Stimulated activated naive CD4-positive, alpha-beta T cell (primary cell): ENCODE measurements at places on chromosomes 7 and 10.
A peak's percentile ranks its signal among the peaks of the same experiment; 100 is the strongest.

GRCh38 chr10:60942134-60942787 is 1.7 kb downstream of the RHOBTB1 start:
- DNase-seq = no peak

DNA sequence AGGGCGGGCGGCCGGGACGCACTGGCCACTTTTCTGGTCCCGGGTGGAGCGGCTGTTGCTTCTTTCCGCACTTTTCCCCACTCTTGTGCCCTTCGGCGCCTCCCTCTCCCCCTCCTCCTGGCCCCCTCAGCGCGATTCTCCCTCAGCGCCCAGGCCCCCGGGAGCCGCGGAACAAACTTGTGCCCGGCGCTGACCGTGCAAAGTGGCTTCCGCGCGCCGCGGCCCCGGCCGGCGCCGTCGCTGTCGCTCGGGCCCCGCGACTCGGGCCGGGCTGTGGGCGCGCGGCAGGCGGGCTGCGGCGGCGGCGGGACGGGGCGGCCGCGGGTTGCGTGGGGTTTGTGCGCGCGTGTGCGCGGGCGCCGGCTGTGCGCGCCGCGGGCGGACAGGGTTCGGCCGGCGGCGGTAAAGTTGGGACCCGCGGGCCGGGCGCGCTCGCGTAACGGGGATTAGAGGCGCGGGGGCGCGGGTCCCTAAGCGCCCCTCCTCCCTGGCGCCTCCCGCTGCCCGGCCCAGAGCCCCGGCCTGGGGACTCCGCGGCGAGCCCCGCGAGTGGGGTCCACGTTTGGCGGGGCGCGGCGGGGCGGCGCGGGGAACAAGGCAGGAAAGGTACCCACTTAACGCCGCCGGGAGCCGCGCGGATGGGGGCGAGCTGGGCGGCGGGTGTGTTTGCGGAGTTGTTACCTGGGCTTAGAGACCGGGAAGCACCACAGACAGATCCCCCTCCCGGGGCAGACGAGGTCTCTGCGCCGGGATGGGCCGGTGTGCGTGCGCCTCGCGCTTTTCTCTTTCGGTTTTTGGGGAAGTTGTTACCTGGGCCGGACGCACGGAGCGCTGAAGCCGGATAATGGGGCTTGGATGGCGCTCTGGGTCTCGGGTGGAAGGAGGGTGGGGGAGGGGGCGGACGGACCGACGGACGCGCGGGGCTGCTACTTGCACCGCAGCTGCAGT is 860 bp downstream of the ZEB1 start:
- DNase-seq = peak; percentile 30

DNA sequence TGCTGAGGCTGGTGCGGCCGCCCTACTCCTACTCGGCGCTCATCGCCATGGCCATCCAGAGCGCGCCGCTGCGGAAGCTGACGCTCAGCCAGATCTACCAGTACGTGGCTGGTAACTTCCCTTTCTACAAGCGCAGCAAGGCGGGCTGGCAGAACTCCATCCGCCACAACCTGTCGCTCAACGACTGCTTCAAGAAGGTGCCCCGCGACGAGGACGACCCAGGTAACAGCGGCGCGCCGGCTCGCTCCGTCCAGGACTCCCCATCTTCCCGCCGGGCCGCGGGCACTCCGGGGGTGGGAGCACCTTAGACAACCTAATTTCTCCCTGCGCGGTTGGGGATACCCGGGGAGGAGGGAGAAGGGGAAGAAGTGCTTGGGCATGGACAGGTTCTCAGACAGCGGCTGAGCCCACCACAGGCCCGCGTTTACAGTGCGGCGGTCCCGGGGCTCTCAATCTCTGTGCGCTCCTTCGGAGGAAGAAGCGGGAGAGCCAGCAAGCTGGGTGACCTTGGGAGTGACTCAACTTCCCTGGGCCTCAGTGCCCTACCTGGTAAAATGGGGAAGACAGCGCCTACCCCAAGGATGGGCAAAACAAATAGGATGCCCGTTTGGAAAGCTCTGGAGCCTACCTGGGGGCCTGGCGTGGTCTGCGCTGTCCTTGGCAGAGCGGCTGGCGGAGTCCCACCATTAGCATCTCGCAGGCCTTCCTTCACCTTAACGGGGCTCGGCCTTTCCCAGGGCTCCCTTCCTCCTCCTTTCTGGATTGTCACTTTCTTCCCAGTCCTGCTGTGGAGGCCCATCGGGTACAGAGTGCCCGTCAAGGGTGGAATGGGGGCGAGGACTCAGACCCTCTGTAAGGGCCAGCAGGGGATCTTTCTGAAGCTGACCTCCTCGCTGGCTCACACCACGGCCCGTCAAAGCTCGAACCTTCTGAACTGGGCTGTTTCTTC is 852 bp downstream of the FOXI2 start:
- DNase-seq = no peak

DNA sequence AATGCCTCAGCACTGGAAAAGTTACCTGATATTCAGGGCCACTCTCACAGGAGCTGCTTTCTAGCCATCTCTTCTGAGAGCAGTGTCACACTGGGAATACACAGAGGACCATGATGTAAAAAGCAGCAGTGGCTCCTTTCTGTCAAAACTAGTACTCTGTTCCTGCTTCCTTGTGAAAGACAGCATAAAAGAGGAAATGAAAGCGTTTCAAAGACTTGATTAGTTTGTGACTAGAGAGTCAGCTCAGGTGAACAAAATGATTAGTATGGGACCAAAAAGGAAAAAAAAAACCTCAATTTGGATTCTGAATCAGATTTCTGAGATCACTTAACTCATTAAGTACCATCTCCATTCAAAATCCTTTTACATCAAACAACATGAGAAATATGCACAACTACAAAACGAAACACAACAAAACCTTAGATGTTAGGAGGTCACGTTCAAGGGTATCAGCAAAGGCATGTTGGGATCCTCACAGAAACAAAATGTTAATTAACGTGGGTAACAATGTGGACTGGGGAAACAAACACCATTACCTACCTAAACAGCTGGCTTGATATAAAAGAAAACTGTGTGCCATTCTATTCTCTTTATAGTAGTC is 103.7 kb downstream of the MACC1 start:
- no peak for DNase-seq

DNA sequence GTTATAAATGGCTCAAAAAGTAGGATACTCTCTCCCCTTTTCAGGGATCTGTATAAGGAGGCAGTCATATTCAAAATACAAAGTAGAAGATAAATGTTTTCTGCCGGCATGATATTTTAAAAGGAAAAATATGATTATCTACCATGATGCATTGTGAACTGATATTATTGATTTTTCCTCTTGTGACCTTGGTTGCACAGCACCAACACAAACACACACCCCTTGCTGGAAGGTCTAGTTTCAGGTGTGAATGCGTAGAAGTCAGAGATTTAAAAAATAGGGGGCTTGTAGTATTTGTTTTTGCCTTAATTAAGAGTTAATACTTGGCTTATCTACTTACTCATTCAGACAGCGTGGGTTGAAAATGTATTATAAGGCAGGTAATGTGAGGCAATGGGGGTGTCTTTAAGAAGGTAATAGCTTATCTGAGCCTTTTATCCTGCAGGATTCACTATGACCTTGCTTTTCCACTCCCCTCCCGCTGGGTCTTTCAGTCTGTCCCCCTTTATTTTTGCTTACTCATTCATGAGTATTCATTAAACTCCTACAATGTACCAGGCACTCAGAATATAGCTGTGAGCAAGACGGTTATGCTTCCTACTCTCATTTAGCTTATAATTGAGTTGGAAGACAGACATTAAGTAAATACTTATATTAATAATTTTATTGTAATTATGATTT is 390.6 kb downstream of the SDK1 start:
- DNase-seq = no peak

DNA sequence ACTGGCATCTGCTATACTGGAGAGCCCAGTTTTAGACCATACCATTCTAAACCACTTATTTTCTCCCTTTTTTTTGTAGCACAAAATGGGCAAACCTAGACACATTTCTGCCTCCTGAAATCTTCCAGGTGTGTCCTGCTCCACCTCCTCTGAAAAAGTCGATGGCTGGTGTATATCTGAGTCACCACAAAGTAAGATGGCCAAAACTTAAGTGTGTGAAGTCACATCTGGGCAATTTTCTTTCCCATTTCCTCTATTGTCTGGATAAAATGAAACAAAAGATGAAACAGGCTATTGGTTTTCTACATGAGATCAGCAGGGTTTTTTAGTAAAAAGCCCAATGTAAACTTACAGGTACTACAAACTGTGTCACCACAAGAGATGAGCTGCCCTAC is 65.5 kb downstream of the OSBPL3 start:
- no peak for DNase-seq

- no peak for DNase-seq
These were observed 41.7 kb downstream of the SP8 start for GRCh38 chr7:20744954-20745446.

- no peak for DNase-seq
These were observed 77.9 kb downstream of the TMEM178B start for GRCh38 chr7:141151746-141152145.

GRCh38 chr7:148535217-148535616 is 55.3 kb upstream of the C7orf33 start:
- no peak for DNase-seq

- DNase-seq = no peak
These were observed 331.8 kb downstream of the C7orf25 start for GRCh38 chr7:42580061-42580460.

GRCh38 chr10:24440817-24441797 is 232.2 kb downstream of the KIAA1217 start:
- no peak for DNase-seq

- DNase-seq = no peak
These were observed 172.0 kb upstream of the TNRC18 start for GRCh38 chr7:5595545-5596045.

- no peak for DNase-seq
These were observed 52.6 kb downstream of the MACC1 start for GRCh38 chr7:20164425-20165145.

DNA sequence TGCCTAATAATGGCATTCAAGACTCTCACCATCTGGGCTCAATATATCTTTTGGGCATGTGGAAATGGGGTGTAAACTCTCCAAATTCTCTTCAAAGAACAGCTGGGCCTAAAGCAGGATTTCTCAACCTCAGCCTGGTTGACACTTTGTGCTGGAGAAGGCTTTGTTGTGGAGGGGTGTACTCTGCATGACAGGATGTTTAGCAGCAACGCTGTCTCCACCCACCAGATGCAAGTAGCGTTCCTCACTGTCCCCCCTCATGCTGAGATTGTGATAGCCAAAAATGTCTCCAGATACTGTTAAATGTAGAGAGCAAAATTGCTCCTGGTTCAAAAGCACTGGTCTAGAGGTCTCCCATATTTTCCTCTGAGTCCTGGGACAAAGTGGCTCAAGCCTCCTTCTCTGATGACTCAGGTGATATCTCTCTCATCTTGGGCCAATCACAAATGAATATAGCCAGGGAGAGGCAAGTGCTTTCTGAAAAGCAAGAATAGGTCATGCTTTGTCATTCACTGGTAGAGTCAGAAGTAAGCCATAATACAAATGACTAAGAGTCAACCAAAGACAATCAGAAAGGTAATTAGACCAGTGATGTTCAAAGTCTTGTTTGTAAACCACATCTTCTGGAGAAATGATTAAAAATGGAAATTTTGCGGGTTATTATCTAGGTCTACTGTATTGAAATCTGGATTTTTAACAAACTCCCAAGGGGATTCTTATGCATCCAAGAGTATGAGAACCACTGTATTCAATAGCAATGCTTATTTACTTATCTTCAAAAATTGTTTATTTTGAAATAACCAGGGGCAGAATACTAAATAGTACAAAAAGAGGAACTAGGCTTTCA is 330.8 kb downstream of the PTEN start:
- peak; percentile 79 for DNase-seq

GRCh38 chr7:36272567-36273269 is 116.9 kb upstream of the ANLN start:
- DNase-seq = no peak

GRCh38 chr7:106552645-106553445 is 108.1 kb downstream of the CCDC71L start:
- no peak for DNase-seq

DNA sequence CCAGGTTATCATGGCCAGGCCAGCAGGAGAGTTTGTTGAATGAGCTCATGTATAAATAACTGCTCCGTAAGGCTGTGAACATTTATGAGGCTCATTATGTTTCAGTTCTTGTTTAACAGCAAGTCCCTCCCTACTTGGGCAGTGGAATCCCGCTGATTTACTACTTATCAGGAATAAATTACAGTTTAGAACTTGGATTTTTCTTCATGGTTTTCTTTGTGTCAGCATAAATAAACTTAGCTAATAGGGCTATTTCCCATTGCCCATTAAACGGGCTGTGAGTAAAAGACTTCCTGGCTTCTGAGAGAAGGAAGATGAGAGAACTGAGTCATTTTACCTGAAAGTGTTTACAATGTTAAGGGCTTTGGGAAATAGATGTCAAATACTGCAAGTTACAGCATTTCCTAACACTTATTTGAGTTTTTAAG is 701.6 kb upstream of the ANKRD30A start:
- no peak for DNase-seq

GRCh38 chr7:45721686-45722598 is 147.8 kb downstream of the ADCY1 start:
- DNase-seq = no peak

DNA sequence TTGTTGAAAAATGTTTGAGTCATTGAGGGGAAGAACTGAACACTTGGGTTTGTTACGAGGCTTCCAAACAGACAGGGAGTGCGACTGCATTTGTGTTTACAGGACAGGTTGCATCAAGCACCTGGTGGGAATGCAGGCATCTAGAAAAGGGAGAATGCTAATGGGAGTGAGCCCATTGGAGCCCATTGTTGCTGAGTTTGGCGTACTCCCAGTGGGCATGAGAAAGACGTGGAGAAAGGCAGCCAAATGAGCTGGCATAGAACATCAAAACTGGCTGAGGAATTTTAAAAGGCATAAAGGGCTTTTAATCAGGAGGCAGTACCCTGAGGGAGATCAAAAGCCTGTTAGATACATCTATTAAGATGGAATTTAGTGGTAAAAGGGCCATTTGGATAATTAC is 171.6 kb upstream of the NPSR1 start:
- no peak for DNase-seq

DNA sequence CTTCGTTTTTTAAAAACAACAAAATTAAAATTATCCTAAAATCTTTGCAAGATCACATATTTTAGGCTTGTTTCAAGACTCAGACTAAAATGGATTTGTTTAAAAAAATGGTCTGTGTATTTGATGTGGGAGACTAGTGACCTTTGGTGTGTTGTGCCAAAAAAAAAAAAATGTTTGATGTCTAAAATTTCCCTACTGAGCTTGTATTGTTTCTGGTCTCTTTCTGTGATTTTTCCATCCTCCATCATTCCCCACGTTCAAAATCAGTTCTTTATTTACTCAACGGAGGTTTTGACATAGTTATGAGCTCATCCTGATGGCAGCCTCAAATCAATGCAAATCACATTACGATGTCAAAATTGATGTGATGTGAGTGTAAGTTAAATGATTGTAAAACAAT is 326.2 kb downstream of the RNLS start:
- DNase-seq = no peak

- no peak for DNase-seq
These were observed 33.6 kb downstream of the NKX6-2 start for GRCh38 chr10:132752378-132752777.

DNA sequence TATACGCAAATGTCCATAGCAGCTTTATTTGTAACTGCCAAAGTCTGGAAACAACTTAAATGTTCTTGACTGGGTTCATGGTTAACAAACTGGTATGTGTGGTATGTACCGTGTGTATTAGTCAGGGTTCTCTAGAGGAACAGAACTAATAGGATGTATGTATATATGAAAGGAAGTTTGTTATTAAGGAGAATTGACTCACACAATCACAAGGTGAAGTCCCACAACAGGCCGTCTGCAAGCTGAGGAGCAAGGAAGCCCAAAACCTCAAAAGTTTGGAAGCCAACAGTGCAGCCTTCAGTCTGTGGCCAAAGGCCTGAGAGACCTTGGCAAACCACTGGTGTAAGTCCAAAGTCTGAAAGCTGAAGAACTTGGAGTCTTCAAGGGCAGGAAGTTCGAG is 66.8 kb downstream of the TMEM168 start:
- no peak for DNase-seq

- DNase-seq = no peak
These were observed 1193.0 kb upstream of the CELF2 start for GRCh38 chr10:9824631-9825071.
